ENCODE measurements at places on chromosomes 6 and 20.

GRCh38 chr6:111646942-111647341 is 41.3 kb upstream of the TRAF3IP2 start:
- no peak for DNase-seq

DNA sequence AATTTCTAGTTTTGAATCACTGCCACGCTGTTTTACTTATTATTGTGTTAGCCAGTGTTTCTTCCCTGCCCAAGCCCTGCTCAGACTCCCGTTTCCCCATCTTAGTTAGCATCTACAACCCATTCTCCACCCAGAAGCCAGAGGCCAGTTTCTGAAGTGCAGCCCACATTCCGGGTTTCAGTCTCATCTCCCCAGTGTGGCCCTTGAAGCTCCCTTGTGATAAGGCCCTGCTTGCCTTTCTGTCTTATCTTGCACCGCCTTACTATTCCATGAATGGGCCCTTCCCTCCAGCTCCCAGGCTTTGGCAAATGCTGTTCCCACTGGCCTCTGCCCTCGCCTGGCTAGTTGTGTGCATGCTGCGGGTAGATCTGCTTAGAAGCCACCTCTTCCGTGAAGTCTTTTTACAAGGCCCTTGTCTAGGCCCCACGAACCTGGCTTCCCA is 41.1 kb downstream of the TOX2 start:
- no peak for DNase-seq

GRCh38 chr6:15500078-15500740 is 162.6 kb downstream of the DTNBP1 start:
- DNase-seq, result no peak

GRCh38 chr20:52219441-52219840 is 27.9 kb upstream of the ZFP64 start:
- DNase-seq, result no peak

- DNase-seq, result no peak
Observed at GRCh38 chr20:34023937-34024722, 30.4 kb downstream of the RALY start.

DNA sequence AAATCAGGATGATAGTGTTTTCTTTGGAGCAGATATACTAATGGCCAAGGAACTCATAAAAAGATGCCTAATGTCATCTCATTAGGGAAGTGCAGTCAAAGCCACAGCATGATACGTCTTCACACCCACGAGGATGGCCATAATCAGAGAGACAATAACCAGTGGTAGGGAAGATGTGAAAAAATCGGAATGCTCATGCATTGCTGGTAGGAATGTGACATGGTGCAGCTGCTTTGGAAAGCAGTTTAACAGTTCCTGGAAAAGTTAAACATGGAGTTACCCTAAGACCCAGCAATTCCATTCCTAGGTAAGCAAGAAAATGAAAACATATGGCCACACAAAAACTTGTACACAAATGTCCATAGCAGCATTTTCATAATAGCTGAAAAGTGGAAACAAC is 29.9 kb downstream of the BCAS1 start:
- no peak for DNase-seq

DNA sequence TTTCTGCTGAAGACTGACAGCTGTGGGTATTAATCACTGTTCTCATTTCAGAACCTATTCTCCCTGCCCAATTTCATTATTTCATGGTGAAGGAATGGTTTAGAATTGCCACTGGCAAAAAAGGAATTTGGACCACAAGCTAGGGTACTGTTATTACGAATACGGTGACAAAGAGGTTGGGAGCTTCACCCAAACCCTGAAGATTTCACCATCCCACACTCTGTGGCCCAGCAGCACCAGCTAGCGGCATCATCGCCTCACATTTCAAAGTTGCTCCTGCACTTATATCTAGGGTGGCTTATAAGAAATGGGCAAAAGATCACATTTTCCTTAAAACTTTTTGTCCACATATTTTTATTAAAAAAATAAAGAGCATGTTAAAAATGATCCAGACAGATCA is 236.1 kb downstream of the SYNDIG1 start:
- DNase-seq, result no peak

- DNase-seq, result no peak
Observed at GRCh38 chr6:119728220-119728750, 378.7 kb upstream of the MAN1A1 start.

DNA sequence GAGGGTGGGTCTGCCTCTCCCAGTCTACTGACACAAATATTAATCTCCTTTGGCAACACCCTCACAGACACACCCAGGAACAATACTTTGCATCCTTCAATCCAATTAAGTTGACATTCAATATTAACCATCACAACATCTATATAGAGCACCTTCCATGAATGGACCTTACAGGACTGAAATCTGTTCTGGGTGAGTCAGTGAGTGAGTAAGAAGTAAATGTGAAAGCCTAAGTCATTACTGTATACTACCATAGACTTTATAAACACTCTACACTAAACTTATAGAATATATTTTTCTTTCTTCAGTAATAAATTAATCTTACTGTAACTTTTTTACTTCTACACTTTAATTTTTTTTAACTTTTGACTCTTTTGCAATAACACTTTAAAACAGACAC is 993.8 kb upstream of the MAP3K7 start:
- no peak for DNase-seq

DNA sequence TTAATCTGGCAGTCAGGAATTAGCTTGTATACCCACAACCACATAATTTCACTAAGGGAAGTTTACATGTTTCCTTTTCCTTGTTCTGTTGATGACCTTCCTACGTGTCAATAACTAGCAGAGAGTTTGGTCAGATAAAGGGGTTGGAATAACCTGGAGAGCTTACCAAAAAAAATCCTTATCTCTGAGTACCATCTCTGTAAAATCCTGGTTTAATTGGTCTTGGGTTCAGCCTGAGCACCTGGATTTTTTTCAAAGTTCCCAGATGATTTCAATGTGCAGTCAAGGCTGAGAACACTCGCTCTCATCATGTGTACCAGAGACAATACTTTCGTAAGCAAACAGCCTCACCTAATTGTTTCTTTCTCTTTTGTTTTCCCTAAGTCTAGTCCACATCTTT is 483.8 kb upstream of the FLRT3 start:
- DNase-seq, result no peak

DNA sequence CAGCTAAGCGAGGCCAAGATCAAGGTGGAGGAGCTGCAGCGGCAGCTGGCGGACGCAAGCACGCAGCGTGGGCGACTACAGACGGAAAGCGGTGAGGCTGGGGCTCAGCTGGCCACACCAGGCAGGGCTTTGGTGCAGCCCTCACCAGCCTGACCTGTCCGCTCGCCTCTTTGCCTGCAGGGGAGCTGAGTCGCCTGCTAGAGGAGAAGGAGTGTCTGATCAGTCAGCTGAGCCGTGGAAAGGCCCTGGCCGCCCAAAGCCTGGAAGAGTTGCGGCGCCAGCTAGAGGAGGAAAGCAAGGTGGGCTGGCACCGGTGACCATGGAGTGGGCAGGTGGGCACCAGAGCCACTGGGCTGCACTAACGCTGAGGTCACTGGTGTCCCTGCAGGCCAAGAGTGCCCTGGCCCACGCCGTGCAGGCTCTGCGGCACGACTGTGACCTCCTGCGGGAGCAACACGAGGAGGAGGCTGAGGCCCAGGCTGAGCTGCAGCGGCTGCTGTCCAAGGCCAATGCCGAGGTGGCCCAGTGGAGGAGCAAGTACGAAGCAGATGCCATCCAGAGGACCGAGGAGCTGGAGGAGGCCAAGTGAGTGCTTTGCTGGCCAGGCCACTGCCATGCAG is 42.8 kb downstream of the MYH7B start:
- no peak for DNase-seq

GRCh38 chr6:20433929-20434328 is 32.2 kb downstream of the E2F3 start:
- no peak for DNase-seq
